ENCODE measurements at places on chromosomes 7 and 10.

- DNase-seq = no peak
Measured at GRCh38 chr10:22103701-22104470, 100.4 kb upstream of the DNAJC1 start.

- peak; percentile 59 for DNase-seq
Measured at GRCh38 chr10:21496343-21497176, 28.9 kb downstream of the SKIDA1 start.

DNA sequence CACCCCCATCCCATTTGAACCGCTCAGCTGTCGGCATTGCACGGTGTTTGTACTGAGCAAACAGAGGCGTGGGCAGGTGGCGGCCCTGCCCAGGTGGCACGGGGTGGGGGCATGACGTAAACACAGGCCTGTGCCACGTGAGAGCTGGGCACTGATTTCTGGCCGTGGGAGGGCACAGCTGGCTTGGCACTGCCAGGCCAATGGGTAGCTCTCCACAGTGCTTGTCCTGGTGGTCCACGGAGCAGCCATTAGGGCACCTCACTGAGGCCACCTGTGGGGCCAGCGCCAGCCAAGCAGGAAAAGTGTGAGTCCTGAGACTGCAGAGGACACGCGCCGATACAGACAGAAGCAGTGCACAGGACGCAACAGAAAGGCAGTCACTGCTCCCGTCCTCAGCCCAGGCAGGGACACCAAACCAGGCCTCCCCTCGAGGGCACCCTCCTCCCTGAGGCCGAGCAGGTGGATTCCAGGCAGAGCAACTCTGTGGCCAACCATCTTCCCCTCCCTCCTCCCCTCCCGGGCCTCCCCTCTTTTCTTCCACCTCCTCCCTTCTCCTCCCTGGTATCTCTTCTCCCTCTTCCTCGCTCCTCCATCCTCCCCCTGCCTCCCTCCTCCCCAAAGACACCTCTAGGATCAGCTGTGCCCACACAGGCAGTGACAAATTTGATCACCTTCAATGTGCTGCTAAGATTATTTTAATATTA lies 258.7 kb downstream of the ELFN1 start:
- no peak for DNase-seq

GRCh38 chr10:104472957-104473745 lies 119.5 kb downstream of the CFAP58 start:
- no peak for DNase-seq

DNA sequence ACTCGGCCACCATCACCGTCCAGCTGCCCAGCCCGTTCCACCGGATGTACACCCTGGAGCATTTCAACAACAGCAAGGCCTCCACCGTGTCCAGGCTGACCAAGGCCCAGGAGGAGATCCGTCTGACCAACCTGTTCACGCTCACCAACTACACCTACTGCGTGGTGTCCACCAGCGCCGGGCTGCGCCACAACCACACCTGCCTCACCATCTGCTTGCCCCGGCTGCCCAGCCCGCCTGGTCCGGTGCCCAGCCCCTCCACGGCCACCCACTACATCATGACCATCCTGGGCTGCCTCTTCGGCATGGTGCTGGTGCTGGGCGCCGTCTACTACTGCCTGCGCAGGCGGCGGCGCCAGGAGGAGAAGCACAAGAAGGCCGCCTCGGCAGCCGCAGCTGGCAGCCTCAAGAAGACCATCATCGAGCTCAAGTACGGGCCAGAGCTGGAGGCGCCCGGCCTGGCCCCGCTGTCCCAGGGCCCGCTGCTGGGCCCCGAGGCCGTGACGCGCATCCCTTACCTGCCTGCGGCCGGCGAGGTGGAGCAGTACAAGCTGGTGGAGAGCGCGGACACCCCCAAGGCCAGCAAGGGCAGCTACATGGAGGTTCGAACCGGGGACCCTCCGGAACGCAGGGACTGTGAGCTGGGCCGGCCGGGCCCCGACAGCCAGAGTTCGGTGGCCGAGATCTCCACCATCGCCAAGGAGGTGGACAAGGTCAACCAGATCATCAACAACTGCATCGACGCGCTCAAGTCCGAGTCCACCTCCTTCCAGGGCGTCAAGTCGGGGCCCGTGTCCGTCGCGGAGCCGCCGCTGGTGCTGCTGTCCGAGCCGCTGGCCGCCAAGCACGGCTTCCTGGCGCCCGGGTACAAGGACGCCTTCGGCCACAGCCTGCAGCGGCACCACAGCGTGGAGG lies 75.8 kb downstream of the ELFN1 start:
- DNase-seq = no peak

All from activated CD4-positive, alpha-beta T cell treated with anti-CD3 and anti-CD28 coated beads, Interleukin-2, amount 50 U/mL, for 1 hour (primary cell).